ENCODE measurements at places on chromosomes 12 and 14.
A peak's percentile ranks its signal among the peaks of the same experiment; 100 is the strongest.

DNA sequence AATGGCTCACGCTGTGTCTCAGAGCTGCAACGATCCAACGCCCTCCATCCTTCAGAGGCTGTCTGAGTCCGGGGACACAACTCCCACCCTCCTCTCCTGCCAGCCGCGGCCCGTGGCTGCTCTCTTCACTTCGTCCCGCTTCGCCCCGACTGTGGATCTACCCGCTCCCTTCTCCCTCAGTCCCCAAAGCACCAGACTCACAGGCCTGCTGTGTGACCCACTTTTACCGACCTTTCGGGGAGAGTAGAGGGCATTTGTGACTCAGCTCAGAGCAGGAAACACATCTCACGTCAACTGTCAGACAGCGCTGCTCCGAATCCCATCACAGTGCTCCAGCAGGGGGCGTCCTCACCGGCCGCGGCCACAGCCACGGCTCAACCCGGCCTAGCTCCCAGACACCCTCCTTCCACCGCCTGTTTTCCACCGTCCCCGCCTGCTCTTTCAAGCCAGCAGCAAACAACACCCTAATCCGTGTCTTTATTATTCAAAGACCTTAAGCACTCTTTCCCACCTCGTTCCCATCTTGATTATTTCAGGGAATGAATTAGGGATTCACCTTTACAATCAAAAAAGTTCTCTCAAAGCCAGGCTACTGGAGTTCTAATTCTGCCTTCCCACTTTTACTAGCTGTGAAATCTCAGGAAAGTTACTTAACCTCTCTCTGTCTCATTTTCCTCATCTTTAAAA lies 5.0 kb upstream of the AQP2 start:
- peak; percentile 80 for DNase-seq

- DNase-seq = no peak
Measured at GRCh38 chr12:48787791-48788523, 932 bp downstream of the ADCY6 start.

- DNase-seq = no peak
Measured at GRCh38 chr12:109736552-109737108, 23.0 kb downstream of the FAM222A start.

- DNase-seq = no peak
Measured at GRCh38 chr12:110846615-110847566, at the start of gene CCDC63. TSS of gene CCDC63 (plus strand) at chr12:110846987. CDS start at chr12:110852955, 5,968 bp downstream.

All from CD4-positive, alpha-beta T cell treated with Interleukin-4 for 4 hours (primary cell).